ENCODE measurements at places on chromosomes 12 and 14.

- no peak for DNase-seq
These were observed 8.8 kb downstream of the VPS37B start for GRCh38 chr12:122886851-122887818.

DNA sequence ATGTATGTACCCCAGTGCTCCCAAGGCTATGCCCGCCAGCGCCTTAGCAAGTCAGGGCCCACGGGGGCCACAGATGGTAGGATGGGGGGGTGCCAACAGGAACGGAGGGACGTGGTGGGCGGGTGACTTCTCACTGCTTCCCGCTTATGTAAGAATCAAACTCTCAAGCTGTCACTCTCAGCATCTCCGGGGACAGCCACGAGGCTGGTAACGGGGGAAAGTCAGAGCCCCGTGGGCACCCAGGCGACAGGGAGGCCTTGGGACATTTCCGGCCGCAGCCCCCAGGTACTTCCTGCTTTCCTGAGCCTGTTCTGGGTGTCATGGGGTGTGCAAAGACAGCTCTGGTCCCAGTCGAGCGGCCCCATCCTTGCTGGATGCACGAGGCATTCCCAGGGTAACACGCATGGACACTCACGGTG, 59.3 kb downstream of the TESC start:
- DNase-seq: no peak

- DNase-seq: no peak
These were observed 562 bp downstream of the EAPP start for GRCh38 chr14:34538871-34539406.

DNA sequence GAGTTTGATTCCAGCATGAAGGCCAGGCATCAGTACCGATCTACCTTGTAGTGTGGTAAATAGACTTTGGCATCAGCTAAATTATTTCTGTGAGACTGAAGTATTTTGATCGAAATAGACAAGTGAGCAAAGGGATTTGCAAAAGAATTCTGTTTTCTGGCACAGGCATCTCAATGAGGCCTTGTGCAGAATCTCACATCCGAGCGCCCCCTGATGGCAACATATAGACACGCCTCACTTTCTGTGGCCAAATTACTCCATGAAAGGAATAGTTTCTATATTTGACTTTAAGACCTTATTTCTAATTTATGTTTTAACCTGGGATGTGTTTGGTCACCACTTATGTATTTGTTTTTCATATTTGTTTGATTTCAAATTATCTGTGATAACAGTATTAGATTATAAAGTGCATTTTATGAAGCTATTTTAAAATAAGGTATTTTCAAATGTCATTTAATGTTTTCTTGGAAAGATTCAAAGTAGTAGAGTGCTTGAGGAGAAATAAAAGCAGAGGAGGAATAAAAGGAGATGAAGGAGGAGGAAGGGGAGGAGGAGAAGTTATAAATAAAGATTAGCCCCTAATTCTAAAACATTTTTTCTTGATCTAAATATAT, 731.9 kb downstream of the NRXN3 start:
- no peak for DNase-seq

DNA sequence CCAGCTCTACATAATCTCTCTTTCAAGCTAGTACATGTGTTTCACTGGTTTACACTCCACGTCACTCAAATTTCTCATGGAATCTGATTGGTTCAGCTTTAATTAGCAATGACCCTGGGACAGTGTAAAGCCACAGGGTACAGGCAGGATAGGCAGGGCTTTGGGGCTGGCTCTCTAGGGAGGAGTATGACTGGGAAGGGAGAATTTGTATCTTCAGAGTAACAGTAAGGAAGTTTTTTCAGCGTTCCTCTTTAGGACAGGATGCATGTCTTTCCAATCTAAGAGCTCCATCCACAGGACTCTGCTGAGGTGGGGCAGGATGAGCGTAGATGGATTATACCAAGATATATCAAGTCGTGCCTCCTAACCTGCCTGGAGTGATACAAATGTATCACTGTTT, 112.0 kb upstream of the CLEC14A start:
- no peak for DNase-seq

Data from activated gamma-delta T cell (primary cell).